ENCODE measurements at places on chromosomes 12 and 14.

- DNase-seq: no peak
Observed at GRCh38 chr12:65854629-65855028, 30.3 kb downstream of the HMGA2 start.

GRCh38 chr12:122107261-122107660, 28.7 kb downstream of the MLXIP start:
- DNase-seq: no peak

GRCh38 chr14:100537446-100538350, 49.5 kb downstream of the BEGAIN start:
- DNase-seq: no peak

DNA sequence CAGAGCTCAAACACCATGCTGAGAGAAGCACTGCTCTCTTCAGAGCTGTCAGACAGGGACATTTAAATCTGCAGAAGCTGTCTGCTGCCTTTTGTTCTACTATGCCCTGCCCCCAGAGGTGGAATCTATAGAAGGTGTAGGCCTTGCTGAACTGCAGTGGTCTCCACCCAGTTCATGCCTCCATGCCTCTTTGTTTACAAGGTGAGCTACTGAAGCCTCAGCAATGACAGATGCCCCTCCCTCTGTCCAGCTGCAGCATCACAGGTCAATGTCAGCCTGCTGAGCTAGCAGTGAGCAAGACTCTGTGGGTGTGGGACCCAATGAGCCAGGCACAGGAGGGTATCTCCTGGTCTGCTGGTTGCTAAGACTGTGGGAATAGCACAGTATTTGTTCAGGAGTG, 25.4 kb upstream of the CCDC198 start:
- no peak for DNase-seq

GRCh38 chr12:75183967-75184366, 25.7 kb downstream of the KCNC2 start:
- no peak for DNase-seq

DNA sequence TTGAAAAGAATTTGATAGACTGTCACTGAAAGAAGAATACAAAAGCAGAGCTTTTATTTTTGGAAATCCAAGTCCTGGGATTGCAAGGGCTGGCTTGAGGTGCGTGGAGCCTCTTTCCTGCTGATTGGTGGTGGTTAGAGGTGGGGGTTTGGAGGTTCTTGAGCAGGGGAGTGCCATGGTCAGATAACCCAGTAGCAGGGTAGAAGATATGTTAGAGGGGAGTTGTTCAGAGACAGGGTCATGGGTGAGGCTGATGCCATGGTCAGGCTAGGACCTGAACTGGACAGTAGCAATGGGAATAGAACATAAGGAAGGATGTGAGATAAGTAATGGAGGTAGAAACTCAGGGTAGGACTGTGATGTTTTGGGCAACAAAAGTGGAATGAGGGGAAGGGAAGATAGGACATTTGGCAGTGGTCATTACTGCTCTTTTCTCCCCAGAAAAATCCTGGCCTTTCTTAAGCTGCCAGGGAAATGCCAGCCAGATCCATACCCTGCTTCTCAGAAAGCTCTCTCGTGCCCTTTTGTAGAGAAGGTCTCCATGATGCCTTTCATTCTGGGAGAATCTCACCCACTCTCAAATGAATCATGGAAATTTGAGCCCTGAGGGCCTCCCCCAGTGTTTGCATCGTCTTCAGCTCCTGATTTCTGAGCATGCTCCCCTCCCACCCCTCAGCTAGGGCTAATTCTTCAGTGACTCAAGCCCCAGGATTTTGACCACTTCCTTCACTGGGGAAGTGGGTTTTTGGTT, 9.5 kb downstream of the EMP1 start:
- DNase-seq: peak; percentile 90

- no peak for DNase-seq
Observed at GRCh38 chr12:98743362-98743953, 98.4 kb downstream of the APAF1 start.

GRCh38 chr12:133081159-133081780, 547 bp downstream of the ZNF140 start:
- DNase-seq: no peak

GRCh38 chr12:1836854-1837421, 16.6 kb downstream of the LRTM2 start:
- DNase-seq: no peak

DNA sequence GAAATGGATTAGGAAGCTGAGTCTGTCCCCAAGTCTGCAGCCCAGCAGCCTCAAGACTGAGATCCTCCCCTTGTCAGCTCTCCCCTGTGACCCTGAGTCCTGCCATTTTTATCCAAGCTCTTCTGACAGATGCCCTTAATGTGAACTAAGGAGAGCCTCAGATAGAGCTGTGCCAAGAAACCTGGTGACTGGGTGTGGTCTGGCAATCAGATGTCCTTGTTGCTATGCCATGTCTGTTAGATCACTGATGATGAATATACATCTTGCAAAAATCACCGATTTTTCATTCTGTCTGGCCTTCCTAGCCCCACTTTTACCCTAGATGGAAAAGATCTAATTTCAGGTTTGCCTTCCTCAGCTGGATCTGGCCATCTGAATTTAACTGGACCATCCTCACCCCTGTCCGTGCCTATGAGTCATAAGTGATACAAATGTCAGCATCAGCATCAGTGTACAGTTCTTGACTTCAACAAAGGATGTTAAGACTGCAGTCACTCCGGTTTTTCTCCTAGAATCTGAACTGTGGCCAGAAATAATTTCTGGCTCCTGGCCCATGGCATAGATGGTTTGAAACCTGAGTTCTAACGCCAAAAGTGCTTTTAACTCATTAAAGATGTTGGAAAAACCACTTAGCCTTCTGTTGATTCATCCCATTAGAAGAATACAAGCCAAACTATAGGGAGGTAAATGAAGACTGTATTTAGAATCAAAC, 61.2 kb upstream of the GRIP1 start:
- DNase-seq: no peak

- DNase-seq: no peak
Observed at GRCh38 chr14:93926245-93926872, 785 bp upstream of the FAM181A start.

- DNase-seq: no peak
Observed at GRCh38 chr12:41920355-41920754, 224.3 kb downstream of the GXYLT1 start.

DNA sequence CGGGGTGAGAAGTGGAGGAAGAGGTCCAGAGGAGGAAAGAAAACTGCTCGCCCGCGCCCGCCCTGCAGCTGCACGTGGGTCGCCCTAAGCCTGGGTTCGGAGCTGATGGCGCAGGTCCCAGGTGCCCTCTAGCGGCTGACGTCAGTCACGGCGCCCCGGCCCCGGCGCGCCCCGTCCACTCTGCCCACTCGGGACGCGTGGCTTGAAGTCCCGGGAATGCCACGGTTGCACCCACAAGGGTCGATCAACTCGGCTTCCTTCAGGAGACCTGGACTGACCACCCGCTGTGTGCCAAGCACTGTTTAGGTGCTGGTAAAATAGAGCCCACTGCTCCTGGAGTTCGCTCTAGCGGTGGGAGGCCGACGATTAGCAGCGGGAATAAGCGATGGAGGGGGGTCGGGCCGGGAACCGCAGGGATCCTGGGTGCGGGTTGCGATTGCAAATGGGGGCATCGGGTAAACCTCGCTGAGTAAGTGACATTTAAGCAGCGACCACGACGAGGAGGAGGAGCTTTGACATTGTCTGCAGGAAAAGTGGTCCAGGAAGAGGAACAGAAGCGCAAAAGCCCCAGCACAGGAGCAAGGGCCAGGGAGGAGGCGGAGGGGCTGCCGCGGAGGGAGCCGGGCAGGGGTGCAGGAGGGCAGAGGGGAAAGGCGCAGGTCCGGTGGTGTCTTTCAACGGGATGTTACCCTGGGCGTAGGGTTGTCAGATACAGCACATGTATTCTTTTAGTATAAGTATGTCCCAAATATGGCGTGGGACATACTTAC, 5.1 kb upstream of the ZNF839 start:
- DNase-seq: peak; percentile 49

DNA sequence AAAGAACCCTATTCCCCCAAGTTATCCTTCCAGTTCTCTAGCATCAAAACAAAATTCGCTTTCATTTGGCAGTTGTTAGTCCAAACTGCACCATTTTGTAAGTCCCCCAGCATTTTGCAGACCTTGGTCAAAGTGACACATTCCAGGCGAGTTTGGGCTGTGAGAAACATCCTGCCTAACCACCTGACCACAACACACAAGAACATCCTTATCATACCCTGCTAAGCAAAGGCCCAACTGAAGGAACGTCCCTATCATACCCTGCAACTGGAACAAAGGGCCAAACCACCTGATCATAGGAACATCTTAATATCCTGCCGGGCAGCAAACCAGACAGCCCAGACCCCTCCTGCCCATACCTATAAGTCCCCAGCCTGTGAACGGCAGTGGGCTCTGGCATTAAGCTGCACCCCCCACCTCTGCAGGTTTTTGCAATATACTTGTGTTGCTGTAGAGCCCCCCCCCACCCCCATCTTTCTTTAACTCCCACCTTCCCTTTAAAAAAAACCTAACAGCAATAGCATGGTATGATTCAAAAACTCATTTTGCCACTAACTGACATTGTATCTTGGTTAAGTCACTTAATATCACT, 2.7 kb downstream of the PCNX4 start:
- DNase-seq: no peak

- DNase-seq: no peak
Observed at GRCh38 chr12:51253276-51253675, 14.7 kb downstream of the DAZAP2 start.

DNA sequence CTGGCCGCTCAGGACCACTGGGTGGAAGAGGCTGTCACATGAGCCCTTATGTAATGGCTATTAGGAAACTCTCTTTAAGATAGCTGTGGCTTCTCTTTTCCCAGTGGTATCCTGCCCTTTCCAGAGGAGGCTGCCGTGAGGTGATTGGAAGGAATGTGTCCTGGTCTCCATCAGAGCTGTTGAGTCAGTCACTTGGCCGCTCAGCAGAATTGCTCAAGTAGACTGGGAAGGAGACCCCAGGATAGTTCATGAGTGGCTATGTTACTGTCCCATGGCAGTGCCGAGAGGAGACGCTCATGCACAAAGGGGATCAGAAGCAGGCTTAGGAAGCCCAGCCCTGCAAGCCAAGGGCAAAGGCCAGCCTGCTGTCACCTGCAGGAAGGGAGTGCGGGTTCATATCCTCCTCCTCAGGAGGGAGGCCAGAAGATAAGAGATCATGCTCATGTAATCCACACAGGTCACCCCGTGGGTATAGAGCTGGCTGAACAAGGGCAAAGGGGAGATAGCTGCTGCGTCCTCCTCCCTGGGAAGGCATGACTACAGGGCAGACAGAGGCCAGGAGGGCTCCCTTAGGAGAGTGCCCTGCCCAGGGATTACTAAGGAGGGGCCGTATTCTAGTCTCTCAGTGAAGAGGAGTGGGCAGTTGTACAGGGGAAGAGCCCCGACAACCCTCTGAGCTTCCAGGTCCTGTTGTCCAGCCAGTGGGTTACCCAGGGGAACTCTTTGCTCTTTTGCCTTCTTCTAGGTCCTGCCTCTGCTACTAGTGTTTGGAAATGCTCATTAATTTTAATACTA, 137.0 kb upstream of the MAX start:
- no peak for DNase-seq

- no peak for DNase-seq
Observed at GRCh38 chr12:105348142-105348541, 17.7 kb downstream of the C12orf75 start.
